ENCODE measurements at places on chromosomes 3 and 15.
A peak's percentile ranks its signal among the peaks of the same experiment; 100 is the strongest.

GRCh38 chr3:181987736-181988135 lies 276.0 kb downstream of the SOX2 start:
- ATAC-seq, result no peak

GRCh38 chr3:32960404-32961170 lies 9.1 kb downstream of the CCR4 start:
- ATAC-seq, result no peak

- ATAC-seq, result no peak
Observed at GRCh38 chr3:189655617-189656016, 24.4 kb downstream of the TP63 start.

DNA sequence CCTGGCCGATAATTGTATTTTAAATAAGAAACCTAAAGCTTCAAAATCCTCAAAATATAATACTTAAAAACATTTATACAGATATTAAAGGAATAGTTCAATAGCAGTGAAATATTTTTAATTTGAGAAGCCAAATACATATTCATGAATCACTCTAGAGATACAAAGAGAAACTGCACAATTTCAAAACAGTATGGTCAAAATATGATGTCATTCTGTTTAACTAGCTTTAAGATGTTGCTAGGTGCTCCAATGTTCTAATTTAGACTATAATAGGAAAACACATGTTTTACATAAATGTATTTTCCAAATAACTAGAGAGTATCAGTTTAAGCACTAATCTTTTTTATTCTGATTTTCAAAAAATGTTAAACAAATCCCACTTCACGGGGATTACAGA lies 10.3 kb upstream of the NRROS start:
- no peak for ATAC-seq

DNA sequence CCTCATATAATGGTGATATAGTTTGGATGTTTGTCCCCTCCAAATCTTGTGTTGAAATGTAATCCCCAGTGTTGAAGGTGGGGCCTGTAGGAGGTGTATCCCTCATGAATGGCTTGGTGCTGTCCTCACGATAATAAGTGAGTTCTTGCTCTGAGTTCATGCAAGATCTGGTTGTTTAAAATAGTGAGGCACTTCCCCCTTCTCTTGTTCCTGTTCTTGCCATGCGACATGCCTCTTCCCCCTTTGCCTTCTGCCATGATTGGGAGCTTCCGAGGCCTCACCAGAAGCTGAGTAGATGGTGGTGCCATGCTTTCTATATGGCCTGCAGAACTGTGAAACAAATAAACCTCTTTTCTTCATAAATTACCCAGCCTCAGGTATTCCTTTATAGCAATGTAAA lies 39.2 kb downstream of the REC114 start:
- no peak for ATAC-seq

DNA sequence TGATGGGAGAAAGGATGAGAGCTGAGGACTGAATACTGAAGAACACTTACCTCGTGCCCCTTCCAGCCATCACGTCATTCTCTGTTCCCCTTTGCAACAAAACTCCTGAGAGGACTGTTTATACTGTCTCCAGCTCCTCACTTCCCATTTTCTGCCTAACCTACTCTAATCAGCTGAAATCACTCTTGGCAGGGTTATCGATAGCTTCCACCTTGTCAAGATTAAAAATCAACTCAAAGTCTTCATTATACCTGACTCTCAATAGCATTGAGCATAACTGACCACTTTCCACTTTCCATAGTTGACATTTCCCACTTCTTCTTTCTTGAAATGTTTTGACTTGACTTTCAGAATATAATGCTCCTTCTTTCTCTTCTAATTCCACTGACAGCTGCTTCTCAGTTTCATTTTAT lies 4.3 kb downstream of the BTBD1 start:
- ATAC-seq, result no peak

DNA sequence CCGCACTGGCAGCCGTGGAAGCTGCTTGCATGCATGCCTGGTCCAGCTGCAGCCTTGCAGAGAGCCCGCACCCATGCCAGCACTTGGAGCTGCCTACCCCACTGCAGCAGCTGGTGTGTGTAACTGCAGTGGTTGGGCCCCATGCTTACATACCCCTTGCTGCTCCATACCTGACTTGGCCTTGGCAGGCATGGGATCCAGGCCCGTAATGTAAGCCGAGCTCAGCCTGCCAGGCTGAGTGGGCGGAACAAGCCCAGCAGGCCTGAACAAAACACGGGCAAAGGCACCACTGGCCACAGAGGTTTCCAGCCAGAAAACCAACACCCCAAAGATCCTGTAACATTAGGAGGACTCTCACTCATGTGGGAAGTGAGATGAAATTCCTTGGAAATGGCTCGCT lies 48.3 kb downstream of the SLC6A20 start:
- no peak for ATAC-seq

DNA sequence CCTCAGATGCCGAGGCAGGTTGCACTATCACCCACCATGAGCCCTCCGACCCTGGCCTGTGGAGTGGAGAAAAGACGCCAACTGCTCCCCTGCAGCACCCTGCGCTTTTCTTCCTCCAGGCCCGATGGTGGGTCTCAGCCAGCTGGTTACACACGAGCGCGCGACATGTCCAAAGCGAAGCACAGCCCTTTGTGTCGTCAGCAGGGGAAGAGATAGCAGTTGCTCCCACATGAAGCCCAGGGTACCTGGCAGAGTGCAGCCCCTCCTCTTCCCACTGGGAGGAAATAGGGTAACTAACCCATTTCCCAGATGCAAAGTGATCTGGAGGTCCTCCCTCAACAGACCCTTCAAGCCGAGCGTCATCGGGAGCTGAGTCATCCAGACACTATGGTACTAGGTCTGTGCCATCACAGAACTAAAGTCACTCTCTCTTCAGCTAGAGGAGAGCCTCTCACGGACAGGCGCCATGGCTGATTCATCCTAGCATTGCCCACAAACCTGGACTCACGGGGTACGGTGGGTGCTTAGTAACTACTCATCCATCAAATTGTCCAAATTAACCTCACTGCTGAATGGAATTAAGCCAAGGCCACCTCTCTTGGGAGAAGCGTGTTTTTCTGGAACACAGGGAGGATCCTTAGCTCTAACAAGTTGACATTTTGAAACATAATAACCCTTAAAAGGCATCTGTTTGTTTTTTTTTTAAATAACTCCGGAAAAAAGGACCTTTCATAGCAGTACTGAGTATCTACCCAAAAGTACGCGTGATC lies 45.2 kb upstream of the BDH1 start:
- ATAC-seq, result no peak

DNA sequence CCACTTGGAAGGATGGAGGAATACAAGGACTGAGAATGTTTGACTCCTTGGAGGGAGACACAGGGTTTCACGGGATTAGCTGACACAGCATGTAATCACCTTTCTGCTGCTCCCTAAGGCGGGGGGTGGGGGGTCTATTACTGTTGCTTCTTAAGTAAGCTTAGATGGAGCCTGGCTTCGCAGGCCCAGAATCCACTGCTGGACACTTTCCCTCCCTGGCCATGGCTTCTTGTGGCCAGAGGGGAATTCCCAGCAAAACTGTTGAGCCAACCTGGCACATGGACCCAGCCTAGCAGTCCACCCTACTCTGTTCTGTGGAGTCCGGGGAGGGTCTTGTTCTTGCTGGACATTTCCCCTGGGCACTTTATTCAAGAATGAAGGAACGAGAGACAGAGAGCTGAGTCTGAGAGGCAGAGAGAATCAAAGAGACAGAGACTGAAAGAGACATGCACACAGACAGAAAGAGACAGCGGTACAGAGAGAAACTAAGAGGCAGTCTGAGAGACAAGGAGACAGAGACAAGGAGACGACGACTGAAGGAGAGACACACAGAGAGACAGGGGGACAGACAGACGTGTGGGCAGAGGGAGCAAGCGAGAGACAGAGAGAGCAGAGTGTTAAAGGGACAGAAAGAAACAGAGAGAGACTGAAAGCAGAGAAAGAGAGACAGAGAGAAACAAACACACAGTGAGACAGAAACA lies 55.6 kb upstream of the DLG1 start:
- ATAC-seq, result no peak

DNA sequence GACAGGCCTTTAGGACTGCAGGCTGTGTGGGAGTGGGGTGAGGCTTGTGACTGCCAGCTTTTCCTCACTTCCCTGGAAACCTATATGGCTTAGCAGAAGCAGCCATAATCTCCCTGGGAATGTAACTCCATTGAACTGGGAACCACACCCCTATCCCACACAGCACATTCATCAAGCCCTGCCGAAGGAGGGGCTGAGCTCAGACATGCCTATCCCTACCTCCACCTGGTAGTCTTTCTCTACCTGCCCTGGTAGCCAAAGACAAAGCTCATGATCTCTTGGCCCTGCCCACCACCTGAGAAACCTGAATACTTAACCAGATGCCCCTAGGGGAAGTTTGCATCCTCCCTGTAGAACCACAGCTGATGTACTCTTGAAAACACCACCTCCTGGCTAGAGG lies 219.8 kb downstream of the UNC13C start:
- no peak for ATAC-seq

DNA sequence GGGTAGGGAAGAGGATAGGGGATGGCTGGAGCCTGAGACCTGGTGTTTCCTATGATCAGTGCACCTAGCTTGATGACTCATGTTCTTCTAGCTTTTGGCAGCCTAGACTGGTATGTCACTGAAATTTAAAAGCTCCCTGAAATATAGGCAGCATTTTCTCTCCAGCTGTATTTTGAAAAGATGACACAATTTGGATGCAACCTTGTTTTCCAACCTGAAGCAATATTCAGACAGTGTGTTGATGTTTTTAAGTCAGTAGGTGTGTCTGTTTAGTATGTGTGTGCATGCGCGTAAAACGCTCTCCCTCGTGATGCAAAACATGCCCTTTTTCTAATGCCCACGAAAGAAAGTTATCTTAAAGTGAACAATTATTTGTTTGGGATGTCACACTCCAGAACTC lies 58.5 kb downstream of the RPL22L1 start:
- no peak for ATAC-seq

- ATAC-seq, result no peak
Observed at GRCh38 chr3:5006755-5007202, 27.5 kb downstream of the BHLHE40 start.

DNA sequence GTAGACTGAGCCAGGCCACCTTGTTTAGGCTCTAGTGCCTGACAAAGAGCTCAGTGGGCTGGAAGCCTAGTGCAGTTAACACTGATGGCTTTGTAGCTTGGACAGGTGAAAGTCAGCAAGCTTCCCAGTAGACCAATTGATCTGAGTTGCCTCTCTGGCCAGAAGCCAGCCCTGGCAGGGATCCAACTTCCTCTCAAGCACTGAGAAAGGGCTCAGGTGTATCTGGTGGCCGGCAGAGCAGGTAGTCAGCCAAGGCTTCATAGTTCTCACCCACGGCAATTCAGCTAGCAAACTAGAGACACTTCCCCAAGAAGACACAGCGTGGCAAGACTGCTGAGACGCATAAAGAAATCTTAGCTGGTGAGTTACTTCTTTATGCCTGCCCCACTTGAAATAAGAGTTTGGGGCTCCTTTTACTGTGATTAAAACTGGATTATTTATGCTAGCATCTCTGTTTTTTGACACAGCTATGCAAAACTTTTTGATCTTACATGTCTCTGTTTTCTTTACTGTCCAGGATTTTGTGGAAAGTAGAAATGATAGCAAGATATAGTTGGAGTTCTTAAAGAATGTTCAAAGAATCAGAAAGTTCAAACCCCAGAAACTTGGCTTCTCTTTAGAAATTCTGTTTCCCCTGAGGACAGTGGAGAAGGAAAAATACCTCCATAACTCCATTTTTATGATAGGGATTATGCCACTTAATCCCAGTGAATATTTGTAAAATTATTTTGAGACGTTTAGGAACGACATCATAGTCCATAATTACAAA lies 8.4 kb upstream of the CA12 start:
- no peak for ATAC-seq

DNA sequence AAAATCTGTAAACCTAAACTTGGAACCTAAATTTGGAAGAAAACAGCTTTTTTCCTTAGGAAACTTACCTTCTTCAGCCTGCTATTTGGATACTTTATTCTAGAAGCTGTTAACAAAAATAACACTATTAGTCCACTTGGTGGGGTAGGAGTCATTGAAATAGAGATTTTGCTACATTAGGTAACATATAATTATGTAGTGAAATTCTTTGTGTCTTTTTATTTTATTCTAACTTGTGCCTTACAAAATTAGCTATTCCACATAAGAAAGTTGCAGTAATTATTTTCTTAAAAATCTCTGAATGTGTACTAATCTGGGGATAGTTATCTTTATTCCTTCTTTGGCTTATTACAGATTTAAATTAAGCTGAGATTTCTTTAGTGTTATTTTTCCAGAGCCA lies 360.4 kb upstream of the ROBO2 start:
- no peak for ATAC-seq

- no peak for ATAC-seq
Observed at GRCh38 chr3:41441139-41441538, 241.8 kb downstream of the CTNNB1 start.

DNA sequence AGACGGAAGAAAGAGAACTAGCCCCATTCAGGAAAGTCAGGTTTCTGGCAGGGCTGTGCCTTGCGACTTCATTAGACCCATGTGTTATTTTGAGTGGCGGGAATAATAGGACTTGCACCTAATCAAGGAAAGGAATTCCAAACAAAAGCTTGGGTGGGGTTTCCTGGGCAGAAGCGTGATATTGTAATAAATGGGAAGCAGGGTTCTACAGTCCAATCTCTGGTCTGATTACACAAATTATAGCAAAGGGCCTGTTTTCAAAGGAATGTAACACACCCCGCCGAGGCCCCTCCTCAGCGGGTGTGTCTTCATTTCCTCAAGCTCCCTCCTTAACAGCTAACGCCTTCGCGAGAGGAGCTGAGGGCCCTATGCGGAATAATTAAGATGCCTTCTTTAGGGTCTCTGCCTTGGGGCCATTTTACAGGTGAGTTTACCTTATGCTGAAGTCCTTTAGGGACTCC lies 396.0 kb upstream of the C2CD4B start:
- peak; percentile 55 for ATAC-seq

GRCh38 chr3:183064475-183064874 lies 34.8 kb downstream of the MCCC1 start:
- ATAC-seq, result no peak

DNA sequence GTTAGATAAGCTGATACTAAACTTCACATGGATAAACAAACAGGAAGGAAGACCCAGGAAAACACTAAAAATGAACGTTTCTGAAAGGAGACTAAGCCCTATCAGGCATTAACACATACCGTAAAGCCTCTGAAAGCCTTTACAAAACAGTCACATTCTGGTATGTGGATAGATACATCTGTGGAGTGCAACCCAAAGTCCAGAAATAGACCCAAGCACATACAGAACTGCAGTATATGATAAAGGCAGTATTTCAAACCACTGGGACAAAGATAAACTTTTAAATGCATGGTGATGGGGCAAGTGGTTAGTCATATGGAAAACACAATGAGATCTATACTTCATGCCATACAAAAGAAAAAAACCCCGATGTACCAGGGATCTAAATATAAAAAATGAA lies 26.0 kb downstream of the DCBLD2 start:
- ATAC-seq, result no peak
